ENCODE measurements at places on chromosomes 13 and 19. TPM values are rescaled to one million over a fixed set of nuclear protein-coding genes. Genes with fewer than 3 reads are reported as not detected.

Gene PSG3
- total RNA-seq, result not detected

DNA sequence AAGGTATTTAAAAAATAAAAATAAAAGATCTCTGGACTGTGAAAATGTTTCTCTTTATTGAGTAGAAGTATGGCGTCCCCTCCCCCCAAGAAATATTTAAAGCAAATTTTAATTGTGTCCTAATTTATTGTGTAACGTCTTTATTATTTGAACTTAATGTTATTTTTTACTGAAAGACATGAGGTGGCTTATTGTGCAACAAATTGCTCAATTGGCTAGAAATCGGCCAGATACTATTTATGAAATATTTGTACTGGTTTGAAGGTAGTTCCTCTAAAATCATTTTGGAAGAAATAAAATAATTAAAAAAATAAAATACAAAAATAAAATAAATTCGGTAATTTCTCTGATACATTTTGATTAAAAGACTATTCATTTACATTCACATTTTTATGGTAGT, 162.3 kb downstream of the DACH1 start:
- no peak overlapping the region for H3K4me3 ChIP-seq
- no peak overlapping the region for H3K27ac ChIP-seq
- no peaks in the 10 kb centered on the region for H3K27me3 ChIP-seq
- H3K4me1 ChIP-seq, result no peaks in the 10 kb centered on the region
- DNase-seq, result no peak

DNA sequence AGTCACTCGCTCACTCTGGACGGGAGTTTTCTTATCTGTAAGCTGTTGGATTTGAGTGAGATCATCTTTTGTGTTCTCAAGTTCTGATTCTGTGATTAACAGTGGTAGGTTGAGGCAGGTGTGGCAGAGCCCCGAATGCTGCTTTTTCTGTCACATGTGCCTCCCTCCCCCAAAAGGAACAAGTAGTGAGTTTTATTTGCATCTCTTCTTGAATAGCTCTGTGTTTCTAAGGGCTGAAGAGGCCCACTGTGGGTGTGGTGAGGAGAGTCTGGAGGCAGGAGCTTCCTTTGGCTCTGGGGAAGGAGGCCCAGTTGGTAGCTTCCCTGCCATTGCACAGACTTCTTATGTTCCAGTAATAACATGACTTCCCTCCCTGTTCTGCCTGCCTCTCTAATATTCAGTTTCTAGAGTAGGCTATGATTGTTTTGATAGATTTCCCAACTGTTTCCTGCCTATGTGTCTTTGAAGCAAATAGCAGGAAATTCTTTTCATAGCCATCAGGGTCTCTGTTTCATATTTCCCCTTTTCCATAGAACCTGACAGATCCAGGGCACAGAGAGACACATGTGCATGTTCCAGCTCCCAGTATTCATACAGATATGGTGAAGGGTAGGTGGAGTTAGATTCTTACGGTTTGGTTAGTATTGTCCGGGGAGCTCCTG, 23.9 kb upstream of the CXCL17 start:
- H3K4me1 ChIP-seq, result peaks cover 1% of the 10 kb centered on the region
- no peak for DNase-seq
- H3K27me3 ChIP-seq, result no peaks in the 10 kb centered on the region
- H3K27ac ChIP-seq, result no peak overlapping the region
- H3K36me3 ChIP-seq, result no peaks in the 10 kb centered on the region
- H3K4me3 ChIP-seq, result no peak overlapping the region

GRCh38 chr13:31913459-31913858, 118.1 kb upstream of the FRY start:
- H3K27me3 ChIP-seq, result no peaks in the 10 kb centered on the region
- no peak overlapping the region for H3K27ac ChIP-seq
- no peaks in the 10 kb centered on the region for H3K36me3 ChIP-seq
- DNase-seq, result no peak
- no peaks in the 10 kb centered on the region for H3K4me1 ChIP-seq

DNA sequence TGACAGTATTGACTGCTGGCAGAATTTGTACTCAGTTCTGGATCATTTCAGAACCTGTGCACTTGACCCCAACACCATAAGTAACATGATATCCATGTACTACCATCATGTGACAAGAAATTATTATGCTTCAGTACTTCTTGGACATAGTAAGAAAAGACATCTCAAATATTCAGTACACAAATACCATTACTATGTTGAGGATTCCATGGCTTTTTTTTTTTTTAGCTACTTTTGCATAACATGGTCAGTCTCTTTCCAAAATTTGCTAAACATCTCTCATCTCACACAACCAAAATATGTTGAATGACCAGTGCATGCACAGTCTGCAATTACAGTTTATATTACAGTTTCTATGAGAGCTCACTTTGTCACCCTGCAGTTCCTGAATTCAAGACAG, 85.3 kb downstream of the FLT1 start:
- H3K27me3 ChIP-seq, result no peaks in the 10 kb centered on the region
- no peaks in the 10 kb centered on the region for H3K36me3 ChIP-seq
- DNase-seq, result no peak
- H3K4me3 ChIP-seq, result no peak overlapping the region
- H3K27ac ChIP-seq, result no peak overlapping the region

GRCh38 chr13:76017861-76018556, 381.9 kb downstream of the LMO7 start:
- no peaks in the 10 kb centered on the region for H3K36me3 ChIP-seq
- DNase-seq, result no peak
- no peak overlapping the region for H3K4me3 ChIP-seq

DNA sequence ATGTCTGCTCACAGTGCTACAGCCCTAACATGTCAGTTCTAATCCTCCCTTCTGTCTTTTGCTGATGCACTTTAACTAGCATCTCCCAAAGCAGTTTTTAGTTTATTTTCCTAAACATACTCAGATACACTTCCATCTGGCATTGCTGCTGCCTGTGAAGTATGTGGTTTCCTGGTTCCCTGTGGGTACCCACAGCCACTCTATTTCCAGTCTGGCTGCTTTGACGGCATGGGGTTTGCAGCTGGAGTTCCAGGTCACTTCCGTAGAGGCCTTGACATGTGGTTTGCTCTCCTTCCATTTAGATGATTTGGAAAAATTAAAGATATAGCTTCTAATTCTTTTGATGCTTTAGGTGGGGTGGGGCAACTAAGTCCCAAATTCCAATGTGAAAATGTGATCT, 375.5 kb downstream of the PCDH20 start:
- H3K36me3 ChIP-seq, result no peaks in the 10 kb centered on the region
- no peaks in the 10 kb centered on the region for H3K27me3 ChIP-seq
- H3K27ac ChIP-seq, result no peak overlapping the region
- H3K4me3 ChIP-seq, result no peak overlapping the region
